ENCODE measurements at places on chromosomes 1 and 21.

GRCh38 chr1:11355559-11356475 is 82.8 kb downstream of the UBIAD1 start:
- no peak for DNase-seq

GRCh38 chr1:170175041-170175440 is 29.3 kb downstream of the NTMT2 start:
- DNase-seq: no peak

DNA sequence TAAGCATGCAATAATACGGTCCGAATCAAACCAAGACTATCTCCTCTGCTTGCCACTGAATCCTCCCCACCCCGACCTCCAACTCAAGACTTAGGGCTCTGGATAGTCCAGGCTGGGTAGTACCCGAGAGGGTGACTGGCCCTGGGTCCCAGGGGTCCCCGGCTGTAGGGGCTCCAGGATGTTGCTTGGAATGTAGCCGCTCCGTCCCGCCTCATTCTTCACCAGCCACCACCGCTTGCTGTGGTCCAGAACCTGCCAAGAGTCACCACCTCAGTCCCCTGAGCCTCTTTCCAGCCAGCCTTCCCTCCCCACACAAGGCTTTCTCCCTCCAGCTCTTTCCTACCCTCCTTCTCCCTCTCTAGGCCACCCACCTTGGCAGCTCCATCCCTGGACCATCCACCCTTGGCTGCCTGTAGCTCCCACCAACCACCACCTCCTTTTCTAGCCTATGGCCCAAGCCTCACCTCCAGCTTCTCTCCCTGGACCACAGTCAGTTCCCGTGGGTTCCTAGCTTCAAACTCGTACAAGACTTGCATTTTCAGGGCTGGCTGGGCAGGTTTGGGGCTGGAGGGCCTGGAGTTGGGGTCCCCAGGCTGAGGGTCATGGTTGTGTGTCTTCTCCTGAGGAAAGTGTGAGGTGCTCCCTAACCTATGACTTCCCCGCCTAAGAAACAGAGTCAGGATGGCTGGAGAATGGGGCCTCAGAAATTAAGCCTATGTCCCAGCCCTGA is 10.9 kb upstream of the GSTM3 start:
- DNase-seq: no peak

GRCh38 chr21:27306206-27306605 is 339.3 kb upstream of the ADAMTS5 start:
- DNase-seq: no peak

GRCh38 chr1:182185842-182186756 is 124.6 kb upstream of the ZNF648 start:
- DNase-seq: no peak

GRCh38 chr1:158199849-158200248 is 19.2 kb downstream of the CD1D start:
- DNase-seq: no peak

- no peak for DNase-seq
Observed at GRCh38 chr1:212952641-212952976, 2.3 kb downstream of the VASH2 start.

DNA sequence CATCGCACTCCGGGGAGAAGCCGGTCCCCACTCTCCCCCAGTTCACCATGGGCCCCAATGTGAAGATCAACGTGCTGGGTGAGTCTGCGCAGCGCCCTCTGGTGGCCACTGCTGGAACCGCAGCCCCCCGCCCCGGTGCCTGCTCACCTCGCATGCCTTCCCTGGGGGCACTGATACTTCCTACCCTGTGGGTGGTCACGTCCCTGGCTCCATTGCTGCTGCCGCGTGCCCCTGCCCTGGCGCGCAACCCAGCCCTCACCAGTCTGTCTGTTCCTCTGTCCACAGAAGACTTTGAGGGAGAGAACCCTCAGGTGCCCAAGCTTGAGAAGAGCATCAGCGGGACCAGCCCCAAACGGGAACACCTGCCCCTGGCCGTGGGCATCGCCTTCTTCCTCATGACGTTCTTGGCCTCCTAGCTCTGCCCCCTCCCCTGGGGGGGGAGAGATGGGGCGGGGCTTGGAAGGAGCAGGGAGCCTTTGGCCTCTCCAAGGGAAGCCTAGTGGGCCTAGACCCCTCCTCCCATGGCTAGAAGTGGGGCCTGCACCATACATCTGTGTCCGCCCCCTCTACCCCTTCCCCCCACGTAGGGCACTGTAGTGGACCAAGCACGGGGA is 7.6 kb downstream of the EFNA3 start:
- peak; percentile 69 for DNase-seq

DNA sequence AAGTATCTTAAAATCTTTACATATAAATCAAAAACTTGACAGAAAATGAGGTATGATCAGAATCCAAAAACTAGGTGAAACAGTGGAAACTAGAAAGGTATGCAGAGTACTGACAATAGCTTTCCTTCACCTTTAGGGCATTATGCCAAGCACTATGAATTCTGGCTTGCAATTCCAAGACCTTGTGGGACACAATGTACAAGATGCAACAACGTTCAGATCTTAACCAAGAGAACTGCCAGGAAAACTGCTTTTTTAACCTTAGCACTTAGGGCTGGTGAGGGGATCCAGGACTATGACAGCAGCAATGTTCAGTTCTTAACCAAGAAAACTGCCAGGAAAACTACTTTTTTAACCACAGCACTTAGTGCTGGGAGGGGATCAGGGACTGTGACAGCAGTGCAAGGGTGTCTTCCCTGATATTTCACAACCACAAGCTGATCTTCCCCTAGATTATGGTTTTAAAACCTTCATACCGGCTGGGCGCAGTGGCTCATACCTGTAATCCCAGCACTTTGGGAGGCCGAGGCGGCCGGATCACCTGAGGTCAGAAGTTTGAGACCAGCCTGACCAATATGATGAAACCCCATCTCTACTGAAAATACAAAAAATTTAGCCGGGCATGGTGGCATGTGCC is 22.3 kb downstream of the FOXJ3 start:
- no peak for DNase-seq

Data from HL-60 (cell line).